Bone marrow (tissue), 2 donors: ENCODE measurements at places on chromosomes 2 and 18.

- no peak for DNase-seq
Measured at GRCh38 chr2:98634406-98635092, 26.2 kb downstream of the UNC50 start.

- DNase-seq = no peak
Measured at GRCh38 chr2:121398853-121399252, 113.9 kb upstream of the TFCP2L1 start.

DNA sequence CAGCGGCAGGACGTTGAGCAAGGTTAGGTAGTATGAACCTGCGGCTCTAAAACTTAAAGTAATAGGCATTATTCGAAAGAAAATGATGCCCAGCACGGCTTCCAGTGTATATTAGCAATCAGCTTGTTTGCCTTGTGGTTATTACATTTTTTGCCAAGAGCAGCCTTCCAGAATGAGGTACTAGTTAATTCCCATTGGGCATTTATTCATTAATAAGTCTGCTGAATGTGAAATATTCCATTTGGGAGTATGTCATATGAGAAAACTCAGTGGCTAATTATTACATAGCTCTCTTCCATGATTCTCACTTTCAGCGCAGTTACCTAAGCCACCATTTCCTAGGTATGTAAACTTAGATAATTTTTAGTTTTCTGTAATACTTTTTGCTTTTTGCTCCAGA lies 12.9 kb downstream of the CRIM1 start:
- DNase-seq = no peak

DNA sequence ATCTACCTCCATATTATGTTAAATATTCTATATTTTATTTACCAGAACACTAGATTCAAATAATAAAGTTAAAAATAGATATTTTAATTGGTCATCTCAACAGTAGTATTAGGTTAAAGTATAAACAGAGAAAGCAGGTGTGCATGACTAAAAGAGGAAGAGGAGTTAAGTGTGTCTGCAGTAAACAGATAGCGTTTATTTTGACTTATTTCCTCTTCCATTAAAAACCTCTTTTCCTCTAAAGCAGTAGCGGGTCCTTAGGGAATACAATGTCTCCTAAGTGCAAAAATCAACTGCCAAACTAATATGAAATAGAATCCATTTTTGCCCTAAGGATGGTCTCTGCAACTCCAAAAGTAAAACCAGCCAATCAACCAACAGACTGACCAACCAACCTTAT lies 27.7 kb downstream of the EIF2AK3 start:
- no peak for DNase-seq

DNA sequence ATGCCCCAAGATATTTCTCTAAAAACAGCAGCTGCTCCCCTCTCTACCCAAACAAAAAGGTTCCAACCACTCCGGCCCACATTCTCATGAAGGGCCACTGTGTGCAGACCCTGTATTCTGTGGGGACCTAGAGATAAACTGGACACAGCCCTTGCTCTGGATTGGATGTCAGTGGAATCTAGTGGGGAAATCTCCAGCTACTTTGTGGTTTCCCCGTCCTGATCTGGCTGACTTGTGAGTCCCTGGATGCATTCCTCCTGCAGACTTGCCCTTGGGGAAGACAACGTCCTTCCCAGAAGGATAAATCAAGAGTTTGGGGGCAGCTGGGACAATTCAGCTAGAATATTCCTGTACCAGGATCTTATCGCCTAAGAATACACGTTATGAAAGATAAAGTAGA lies 151.1 kb downstream of the FSHR start:
- no peak for DNase-seq

DNA sequence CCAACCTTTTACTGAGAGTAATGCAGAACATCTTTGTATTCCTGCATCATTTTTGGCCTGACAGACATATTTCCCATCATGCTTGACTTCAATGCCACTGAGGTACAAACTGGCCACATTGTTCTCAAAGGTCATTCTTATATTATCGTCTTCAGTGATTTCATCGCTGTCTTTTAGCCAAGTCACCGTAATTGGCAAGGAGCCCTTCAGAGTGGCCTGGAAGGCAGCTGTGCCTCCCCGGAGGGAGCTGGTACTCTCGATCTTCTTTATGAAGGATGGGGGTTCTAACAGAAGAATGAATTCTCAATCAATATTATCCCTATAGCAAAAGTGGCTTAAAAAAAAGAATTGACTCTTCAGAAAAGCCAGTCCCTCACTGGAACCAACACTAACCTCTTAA lies 75.9 kb downstream of the TTN start:
- no peak for DNase-seq

GRCh38 chr2:65081232-65081685 lies 25.0 kb downstream of the CEP68 start:
- no peak for DNase-seq

- no peak for DNase-seq
Measured at GRCh38 chr2:170783549-170783948, 13.4 kb downstream of the ERICH2 start.

GRCh38 chr2:224807153-224807964 lies 91.2 kb upstream of the CCDC195 start:
- DNase-seq = no peak

DNA sequence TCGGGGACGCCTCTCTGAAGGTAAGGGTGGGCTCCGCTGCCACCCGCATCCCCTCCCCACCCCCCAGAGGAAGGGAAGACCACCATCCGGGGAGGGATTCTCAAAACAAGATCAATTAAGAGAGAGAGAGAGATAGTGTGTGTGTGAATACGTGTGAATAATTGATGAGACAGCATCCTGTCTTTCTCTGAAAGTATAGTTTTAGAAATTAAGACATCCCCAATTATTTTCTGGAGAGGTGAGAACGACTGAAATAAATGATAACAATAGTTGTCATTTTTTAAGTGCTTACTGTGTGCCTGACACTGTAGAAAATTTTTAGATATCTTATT lies 751 bp downstream of the IL18R1 start:
- no peak for DNase-seq

DNA sequence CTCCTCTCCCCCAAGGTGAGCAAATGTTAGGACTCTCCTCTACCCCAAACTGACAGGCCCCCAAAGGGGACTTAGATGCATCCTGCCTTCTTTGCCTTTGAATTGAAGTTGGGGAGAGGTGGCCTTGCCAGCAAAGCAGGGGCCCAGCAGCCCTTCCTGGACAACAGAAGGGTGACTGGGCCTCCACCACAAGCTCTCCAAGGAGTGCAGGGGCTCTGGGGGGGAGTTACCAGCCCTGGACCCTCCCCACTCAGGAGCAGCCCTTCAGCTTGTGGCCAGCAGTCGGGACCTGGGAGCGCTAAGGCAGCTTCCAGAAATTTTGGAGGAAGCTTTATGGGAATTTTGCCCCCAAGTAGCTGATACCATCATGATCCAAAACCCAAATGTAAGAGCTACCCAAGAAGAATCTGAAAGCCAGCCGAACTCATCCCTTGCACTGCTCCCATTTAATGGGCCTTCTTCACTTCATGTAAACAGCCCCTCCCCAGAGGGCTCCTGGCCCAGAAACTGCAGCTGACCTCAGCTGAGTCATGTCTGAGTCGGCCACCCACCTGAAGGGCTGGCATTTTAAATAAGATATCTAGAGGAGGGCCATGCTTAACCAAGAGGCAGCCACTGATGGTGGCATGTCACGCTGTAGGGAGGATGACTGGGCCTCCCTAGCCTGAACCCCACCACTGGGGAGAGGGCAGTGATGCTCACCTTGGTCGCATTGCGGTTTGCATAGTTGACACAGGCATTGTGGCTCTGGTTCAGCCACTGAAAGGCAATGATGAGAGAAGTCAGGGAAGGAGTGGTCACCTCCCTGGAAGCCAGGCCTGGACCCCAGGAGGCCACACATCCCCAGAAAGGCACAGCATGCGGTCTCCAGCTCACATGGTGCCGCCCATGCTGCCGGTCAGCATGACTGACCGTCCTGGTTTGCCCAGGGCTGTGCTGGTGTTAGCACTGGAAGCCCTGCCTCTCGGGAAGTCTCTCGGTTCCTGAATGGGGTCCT lies 71.5 kb downstream of the SFXN5 start:
- DNase-seq = no peak

GRCh38 chr2:231395188-231396057 lies at the start of gene B3GNT7:
B3GNT7 (plus strand) TSS chr2:231395710; CDS start chr2:231395804, 94 bp downstream.
- no peak for DNase-seq

- no peak for DNase-seq
Measured at GRCh38 chr2:187050409-187050998, 201.5 kb upstream of the ZSWIM2 start.

DNA sequence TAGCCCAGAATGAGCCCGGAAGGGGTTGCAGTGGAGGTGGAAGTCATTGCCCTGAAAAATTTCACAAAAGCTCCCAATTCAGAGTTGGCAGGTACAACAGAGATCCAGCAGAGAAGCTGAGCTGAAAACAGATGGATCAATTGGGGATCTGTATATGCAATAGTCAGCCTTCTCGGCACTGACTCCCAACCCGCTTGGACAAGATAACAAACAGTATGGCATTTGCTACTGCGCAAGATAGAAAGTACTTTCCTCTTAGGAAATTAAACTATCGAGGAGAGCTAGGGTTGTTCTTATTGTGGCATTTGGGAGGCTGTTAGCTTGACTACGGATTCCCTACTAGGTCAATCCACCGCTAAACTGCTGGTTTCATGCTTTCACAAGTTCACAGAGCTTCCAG lies 11.6 kb upstream of the IER3IP1 start:
- DNase-seq = no peak

GRCh38 chr2:174035981-174036742 lies 71.0 kb upstream of the SP3 start:
- DNase-seq = no peak

- DNase-seq = no peak
Measured at GRCh38 chr2:70546376-70546775, 7.2 kb downstream of the TGFA start.

- no peak for DNase-seq
Measured at GRCh38 chr18:48733643-48734253, 194.9 kb downstream of the CTIF start.

GRCh38 chr2:74418312-74418711 lies 3.1 kb downstream of the C2orf81 start:
- no peak for DNase-seq

GRCh38 chr18:6624661-6625311 lies 104.7 kb upstream of the ARHGAP28 start:
- DNase-seq = no peak

DNA sequence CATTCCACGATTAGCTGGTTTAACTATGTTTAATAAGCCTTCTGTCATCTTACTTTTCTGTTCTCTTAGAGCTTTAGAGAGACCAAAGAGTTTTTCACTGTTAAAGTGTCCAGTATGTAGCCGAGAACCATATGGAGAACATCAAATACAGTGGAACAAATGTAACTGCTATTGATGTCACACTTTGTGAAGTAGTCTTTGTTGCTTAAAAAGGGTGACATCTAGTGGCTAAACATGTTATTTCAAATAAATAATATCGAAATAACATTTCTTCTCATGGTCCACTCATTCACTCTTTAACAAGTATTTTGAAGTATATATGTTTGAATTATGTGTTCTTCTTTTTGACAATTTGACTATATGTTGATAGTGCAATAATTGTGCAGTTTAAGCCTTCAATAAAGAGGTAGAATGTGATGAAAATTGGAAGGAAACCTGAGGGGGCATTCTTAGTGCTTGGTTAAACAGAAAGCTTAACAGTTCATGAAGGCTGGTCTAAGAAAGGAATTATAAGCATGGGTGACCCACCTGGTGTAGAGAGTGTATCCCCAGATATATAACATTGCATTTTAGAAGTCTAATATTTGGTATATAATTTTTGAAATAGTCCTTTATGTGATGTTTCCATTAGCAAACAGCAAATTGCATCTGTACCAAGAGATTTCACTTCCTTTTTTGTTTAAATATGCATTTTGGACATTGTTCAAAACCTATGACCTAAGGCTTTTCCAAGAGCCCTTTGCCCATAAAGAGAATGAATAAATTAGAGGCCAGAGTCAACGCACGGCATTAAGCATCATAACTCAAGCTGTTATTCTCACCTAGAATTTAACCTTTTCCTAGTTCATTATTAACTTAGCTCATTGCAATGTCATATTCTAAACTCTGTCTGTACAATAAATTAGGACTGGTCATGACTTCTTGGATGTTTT lies 112.1 kb downstream of the KYNU start:
- no peak for DNase-seq

- no peak for DNase-seq
Measured at GRCh38 chr2:38274286-38275276, 102.5 kb downstream of the ATL2 start.

DNA sequence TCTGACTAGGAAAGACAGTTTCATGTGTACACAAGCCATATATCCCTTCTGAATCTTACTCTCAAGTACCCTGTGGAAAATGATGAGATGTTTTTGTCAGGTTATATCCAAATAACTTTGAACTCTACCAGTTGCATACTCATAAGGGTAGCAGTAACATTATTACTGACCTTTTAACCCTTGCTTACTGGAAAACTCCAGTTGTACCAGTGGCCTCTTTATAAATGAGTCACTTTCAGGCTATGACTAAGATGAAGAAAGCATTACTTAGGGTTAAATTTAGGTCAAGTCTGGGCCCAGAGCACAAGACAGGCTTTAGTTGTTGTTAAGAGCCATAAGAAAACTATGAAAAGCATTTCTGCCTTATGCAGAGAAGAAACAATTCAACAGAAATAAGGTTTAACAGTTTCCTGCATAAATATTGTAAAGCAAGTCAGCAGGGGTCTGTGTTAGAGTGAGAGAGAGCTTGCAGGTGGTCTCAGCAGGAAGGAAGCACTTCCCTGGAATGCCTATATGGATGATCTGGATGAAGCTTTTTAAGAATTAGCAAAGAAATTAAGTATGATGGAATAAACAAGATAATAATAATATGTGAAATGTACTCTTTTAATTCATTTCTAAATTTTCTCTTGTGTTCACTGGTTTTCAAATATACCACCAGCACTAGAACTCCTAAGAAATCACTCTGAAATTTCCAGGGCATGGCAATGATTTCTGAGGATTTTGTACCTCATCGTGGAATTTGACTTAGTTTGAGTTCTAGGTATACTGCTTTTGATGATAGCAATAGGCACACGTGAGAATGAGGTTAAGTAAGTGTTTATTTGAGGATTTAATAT lies 126.6 kb downstream of the UBE2E3 start:
- DNase-seq = peak; percentile 44

DNA sequence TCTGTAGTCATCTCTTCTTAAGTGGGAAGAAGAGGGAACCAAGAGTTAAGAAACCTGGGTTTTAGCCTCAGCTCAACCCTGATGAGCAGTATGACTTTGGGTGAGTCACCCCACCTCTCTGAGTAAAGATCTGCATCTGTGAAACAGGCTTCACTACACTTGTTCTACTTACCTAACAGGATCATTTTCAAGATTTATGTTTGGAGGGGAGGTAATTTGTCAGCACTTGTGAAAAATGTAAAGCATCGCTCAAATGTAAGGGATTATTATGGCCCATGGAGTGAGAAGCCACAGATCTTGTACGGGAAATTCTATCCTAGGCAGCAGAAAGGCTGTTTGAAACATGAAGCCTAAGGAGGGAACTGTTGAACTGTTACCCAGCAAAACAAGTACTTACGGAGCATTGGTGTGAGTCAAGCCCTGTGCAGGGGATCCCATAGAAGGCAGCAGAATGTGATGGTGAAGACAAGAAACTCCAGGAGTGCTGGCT lies 160.6 kb downstream of the PRKCE start:
- no peak for DNase-seq

GRCh38 chr18:47036298-47036874 lies 965 bp upstream of the ELOA2 start:
- no peak for DNase-seq

- no peak for DNase-seq
Measured at GRCh38 chr18:68494802-68495581, 219.9 kb downstream of the TMX3 start.
